ENCODE measurements at places on chromosomes 7 and 10.

- no peak for DNase-seq
These were observed 178.2 kb downstream of the SLC25A13 start for GRCh38 chr7:96143495-96144259.

- DNase-seq: no peak
These were observed 271.2 kb upstream of the IGFBP3 start for GRCh38 chr7:46192271-46192670.

- DNase-seq: no peak
These were observed 4.6 kb upstream of the MYH16 start for GRCh38 chr7:99267841-99268576.

DNA sequence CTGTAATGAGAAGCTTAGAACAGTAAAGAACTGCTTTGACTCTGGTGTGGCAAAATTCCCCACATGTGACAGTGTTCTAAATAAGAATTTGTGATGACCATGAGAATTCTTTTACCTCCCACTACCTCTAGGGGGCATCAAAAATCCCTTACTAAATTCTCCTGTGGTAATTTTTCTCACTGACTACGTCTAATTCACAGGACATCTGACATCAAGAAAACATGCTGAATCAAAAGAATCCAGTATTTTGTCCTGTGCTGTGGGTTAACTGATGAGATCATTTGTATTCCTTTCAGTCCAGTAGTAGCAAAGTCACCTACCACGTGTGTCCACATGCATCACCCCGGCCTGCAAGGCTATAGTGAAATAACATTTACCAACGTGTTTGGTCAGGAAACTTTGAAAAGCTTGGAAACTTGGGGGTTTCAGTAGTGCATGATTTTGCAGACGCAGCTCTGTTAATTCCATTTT, 103.8 kb downstream of the ATE1 start:
- no peak for DNase-seq

GRCh38 chr10:120735773-120736371, 115.3 kb upstream of the WDR11 start:
- DNase-seq: no peak

DNA sequence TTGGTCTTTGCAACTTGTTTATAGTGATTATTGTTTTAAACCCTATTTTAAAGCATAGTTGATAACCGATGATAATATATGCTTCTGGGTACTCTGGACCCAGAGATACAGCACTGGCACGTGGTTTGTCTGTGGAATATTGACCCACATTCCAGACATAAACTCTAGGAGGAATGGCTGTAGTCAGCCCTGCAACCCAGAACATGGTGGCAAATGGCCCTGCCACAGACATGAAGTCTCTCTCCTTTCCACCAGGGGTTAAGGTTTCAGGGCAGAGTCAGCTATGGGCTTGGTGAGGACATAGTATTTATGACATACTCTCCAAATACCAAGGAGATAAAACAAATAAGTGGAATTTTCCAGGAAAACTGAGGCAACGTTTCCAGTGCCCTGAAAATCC, 83.6 kb downstream of the NAMPT start:
- no peak for DNase-seq

DNA sequence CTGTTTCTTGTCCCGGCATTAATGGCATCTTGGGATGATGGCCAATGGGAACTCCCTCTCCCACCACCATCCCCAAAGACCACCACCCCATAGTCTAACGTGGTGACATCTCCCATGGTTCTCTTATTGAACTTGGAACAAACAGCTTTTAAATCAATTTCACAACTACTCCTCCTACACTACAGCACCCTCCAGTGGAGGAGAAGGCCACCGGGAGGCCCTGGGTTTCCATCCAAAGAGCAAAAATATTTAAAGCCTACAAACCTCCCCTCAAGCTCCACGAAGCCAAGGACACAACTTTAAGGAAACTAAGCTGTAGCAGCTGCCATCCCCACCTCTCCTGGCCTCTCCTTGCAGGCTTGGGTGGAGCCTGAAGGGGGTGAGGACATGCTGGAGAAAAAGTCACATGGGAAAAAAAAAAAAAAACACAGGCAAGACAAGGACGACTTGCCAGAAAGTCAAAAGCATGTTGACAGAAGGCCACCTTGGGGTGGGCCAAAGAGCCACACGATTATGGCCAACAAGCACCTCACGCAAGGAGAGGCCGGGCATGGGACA, 94.0 kb upstream of the LANCL2 start:
- no peak for DNase-seq

- DNase-seq: no peak
These were observed 109.6 kb upstream of the MTPN start for GRCh38 chr7:136086712-136087111.

DNA sequence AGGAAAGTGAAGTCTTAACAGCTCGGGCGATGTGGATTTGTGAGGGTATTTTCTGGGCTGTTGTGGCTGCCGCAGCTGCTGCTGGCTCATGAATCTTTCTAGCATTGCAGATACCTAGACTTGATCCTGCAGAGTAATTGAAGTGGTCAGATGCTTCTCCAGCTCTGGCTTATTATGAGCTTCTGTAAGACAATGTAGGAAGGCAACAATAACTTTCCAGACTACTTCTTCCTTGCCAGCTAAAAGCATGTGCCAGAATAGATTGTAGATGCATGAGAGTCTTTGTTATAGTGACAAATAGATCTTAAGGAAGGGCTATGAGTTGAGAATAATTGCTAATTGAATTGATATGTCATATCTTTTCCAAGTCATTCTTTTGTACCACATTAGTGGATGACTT, 461.4 kb upstream of the POT1 start:
- DNase-seq: no peak

DNA sequence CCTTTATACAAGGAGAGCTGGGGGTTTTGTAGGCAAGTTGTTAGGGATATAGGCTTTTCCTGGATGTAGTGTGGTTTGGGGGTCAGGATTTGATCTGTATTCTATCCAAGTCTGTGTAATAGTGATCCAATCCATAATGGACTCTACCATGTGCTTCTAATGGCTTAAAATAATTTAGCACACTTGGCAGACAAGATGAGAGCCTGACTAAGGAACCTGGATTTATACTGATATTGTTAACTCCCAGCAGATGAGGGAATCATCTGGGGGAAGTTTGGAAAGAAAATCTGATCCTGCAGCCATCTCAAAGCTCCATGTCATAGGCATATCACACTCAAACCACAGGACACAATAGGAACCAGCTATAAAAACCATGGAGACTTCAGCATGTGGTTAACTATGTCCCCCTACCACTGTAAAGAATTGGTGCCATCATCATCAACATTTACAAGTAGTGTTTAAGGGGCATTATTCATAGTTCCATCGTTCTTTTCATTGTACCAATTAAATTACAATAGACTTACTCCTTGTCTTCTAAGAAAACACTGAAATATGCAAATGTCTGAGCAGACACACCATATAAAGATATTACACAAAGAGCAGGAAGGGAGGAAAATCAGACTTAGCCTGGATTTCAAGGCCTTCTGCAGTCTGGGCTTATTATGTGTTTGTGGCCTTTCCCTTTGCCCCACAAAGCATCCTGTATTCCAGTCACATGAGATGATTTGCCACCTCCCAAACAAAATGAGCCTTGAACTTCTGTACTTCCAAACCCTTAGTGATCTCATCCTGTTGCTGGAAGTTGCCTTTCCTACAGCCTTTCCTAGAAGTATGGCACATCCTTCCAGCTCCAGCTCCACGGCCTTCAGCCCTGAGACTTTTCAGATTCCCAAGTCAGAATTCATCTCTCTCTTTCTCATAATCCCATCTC, 22.5 kb upstream of the HPS1 start:
- DNase-seq: no peak

DNA sequence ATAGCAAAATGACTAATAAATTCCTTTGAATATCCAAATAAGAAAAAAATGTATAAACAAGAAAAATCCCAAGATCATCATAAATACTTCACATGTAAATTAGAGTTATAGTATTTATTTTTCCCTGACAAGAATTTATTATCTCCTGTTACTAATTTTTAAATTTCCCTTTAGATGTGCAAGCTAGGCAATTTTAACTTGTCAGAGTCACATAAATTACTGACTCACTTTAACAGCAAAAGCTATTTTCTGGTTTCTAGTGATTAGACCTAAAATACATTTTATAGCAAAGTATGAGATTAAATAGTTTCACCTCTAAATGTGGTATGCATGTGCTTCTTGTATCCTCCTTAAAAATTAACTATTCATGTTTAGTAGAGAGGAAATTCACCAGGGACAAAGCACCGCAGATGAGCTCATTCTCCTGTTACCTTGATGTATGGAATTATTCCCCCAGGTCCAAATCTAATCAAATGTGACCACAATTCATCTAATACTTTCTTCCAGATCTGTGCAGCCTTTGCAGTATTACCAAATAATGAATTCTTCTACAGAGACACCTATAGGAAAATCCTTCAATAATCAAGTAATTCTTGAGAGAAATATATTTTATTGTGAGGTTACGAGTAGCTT, 621.2 kb downstream of the DNAJB9 start:
- DNase-seq: no peak

GRCh38 chr7:141441837-141442627, 109.2 kb upstream of the AGK start:
- no peak for DNase-seq

- no peak for DNase-seq
These were observed 74.9 kb downstream of the HDAC9 start for GRCh38 chr7:18570441-18570840.

GRCh38 chr7:115340828-115341227, 418.9 kb downstream of the MDFIC start:
- no peak for DNase-seq

DNA sequence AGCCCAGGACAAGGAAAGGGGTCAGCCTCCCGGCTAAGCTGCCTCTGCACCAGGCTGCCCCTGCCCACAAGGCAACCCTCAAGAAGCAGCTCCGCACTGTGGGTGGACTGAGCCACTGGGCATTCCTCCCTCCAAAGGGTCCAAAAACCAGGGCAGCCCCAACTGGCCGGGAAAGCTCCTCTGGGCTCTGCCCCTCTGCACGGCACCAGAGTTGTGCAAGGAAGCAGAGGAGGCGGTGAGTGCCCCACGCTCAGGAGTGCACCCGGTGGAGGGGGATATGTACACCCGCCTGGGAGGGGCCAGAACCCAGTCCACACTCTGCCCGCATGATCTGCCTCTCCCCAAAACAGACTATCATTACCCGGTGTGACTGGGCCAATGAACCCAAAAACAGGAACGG, 43.8 kb downstream of the PTPRN2 start:
- no peak for DNase-seq

Data from esophagus squamous epithelium (tissue), 5 donors.